Osteoblast (primary cell): ENCODE measurements at places on chromosomes 13 and 19.

DNA sequence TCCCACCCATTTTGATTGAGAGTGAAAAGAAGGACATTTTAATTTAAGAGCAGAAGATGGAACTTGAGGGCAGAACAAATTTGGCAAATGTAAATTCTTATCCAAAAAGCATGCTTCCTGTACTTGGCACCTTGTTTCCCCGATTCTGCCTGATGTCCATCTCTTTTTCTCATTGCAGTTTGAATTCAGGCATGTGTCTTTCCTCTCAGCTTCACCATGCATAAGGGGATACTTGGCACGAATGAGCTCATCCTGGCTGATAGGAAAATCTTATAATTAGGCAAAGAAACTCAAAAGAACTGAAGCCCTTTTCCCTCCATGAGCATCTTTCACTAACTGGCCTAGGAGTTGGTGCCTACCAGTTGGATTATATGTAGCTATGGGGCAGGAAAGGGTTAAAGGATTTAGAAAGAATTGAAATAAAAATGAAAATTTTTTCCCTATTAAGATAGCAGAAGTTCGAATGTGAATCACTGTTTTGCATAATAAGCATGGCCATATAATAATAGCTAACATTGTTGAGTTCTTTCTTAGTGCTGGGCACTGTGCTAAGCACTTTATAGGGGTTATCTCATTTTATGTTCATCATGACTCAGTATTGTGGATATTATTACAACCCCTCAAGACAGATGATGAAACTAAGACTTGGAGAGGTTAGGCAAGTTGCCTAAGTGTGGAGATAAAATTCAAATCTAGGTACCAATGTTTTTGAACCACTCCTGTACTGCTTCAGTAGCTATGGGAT is 386.6 kb downstream of the KCNRG start:
- DNase-seq: peak; percentile 62

- peak; percentile 93 for DNase-seq
Measured at GRCh38 chr19:48190288-48190884, 19.9 kb downstream of the ZSWIM9 start.

DNA sequence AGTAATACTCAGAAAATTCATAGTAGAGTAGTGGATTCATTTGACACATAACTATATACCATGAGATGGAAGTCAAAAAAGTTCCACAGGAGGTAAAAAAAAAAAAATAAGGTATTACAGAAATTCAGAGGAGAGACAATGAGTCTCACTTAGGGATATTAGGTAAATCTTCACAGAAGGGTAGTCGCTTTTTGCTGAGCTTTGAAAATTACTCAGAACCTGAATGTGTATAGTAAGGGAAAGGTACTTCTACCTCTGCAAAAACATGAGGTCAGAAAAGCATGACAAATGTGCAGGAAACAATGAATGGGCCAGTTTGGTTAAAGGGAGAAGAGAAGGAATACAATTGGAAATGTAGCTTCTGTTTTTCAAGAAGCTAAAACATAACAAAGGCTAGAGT is 250.6 kb downstream of the ITGBL1 start:
- DNase-seq: no peak

DNA sequence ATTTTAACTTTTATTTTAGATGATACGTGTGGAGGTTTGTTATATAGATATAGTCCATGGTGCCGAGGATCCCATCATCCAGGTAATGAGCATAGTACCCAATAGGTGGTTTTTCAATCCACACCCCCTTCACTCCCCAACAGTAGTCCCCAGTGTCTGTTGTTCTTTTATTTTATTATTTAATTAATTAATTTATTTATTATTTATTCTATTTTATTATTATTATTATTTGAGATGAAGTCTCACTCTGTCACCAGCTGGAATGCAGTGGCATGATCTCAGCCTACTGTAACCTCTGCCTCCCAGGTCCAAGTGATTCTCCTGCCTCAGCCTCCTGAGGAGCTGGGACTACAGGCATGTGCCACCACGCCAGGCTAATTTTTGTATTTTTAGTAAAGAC is 2086.2 kb downstream of the PCDH9 start:
- no peak for DNase-seq

GRCh38 chr13:27476943-27477703 is 26.8 kb upstream of the MTIF3 start:
- DNase-seq: peak; percentile 87

DNA sequence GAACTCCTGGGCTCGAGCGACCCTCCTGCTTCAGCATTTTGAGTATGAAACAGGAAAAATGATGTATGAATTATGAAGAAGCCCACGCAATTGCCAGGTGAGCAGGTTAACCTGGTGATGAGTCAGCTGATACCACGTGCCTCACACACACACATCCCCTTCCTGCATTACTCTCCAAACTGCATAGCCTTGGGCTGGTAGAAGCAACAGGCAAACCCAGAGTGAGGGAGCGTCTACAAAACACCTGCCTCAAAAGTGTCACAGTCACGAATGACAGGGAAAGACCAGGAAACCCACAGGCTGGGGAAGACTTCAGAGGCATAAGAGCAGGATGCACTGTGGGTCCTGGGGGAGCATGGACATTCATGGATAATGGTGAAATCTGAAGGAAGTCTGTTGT is 192.8 kb upstream of the IRS2 start:
- no peak for DNase-seq

DNA sequence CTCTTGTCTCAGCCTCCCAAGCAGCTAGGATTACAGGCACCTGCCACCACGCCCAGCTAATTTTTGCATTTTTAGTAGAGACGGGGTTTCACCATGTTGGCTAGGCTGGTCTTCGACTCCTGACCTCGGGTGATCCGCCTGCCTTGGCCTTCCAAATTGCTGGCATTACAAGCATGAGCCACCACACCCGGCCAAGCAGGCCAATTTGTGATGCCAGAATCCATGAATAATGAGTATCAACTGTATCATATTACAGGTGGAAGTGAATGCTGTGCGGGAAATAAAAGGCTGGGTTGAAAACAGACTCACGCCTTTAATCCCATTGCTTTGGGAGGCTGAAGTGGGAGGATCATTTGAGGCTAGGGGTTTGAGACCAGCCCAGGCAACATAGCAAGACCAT is 3.6 kb upstream of the NFILZ start:
- no peak for DNase-seq

DNA sequence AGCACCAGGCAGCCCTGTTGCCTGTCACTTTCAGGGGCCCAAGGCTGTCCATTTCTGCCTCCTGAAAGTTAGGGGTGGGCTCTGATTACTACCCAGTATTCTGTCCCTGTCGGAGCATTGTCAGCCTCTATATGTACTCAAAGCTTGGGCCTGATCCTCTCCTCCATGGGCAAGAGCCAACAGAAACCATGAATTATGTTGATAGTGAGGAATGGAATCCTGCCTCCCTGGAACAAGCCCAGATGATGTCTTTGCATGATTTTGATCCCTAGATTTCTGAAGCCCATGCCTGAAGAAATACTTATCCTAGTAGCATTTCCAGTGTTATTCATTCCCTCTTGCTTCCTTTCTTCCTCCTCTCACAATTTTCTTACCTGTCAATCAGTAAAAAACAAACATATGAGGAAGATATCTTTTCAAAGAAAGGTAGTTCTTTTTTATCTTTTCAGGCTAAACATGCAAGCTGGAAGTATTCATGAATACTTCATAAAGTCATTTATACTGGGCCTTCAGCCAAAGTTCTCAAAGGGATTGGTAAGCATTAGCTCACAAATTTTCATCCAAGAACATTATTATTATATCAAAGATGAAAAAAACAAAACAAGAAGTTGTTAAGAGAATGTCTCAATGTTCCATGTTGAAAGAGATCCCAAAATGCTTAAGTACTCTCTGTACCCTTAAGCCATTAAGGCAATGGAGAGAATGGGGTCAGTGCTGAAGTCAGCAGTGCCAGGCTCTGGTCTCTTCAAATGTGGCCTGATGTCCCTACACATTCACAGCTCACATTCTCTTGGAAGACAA is 171.7 kb downstream of the NHLRC3 start:
- no peak for DNase-seq

DNA sequence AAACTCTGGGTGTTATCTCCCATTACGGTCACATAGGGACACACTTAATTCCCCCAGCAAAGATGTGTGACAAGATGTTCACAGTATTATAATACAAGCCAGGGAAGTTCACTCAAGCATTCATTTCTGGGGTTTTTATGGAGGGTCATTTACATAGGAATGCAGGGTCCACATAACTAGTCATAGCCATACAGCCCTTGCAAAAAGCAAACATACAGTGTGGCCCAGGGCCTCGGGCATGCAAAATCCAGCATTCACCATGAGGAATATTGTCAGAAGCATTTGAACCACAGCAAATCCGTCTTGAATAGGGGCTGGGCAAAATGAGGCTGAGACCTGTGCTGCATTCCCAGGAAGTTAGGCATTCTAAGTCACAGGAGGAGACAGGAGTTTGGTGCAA is 13.0 kb upstream of the ZNF460 start:
- DNase-seq: no peak

GRCh38 chr13:30734439-30734838 is 904 bp upstream of the ALOX5AP start:
- peak; percentile 67 for DNase-seq

DNA sequence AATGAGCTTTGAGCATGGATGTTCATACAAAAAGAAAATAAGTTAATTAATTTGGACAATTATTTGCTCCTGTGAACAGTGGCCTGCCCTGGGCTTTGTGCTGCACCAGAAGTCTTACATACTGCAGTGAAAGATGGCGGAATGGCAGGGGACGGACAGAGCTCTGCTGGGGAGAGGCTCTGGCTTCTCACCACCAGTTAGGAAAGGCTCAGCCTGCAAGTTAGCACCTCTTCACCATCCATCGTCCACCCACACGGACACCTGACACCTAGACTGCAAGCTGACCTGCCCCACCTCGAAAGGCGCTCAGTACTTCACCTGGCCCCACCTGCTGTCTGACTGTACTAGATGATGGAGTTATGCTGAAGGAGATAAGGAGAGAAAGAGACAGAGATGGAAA is 203.9 kb upstream of the IRS2 start:
- no peak for DNase-seq

GRCh38 chr13:80988391-80989151 is 647.6 kb upstream of the SPRY2 start:
- no peak for DNase-seq

DNA sequence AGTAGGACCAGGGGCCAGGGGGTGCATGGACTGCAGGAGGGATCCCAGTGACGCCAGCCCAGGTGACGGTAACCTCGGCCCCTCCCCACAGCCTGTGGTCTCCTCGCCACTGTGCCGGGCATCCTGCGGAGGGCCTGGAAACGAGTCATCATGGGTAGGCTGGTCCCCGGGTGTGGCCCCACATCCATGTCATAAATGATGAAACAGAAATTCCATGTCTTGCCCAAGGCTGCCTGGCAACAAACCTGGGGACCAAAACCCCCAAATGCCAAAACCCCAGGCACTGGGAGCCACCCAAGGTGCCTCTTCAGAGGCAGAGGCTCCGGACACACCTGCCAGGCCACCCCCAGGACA is 20.9 kb downstream of the MAP2K2 start:
- peak; percentile 92 for DNase-seq

- DNase-seq: no peak
Measured at GRCh38 chr13:110465696-110466095, 95.8 kb downstream of the RAB20 start.
